Suppressor macrophage treated with lipopolysaccharide for 4 hours (primary cell): ENCODE measurements at places on chromosomes 2 and 18.

DNA sequence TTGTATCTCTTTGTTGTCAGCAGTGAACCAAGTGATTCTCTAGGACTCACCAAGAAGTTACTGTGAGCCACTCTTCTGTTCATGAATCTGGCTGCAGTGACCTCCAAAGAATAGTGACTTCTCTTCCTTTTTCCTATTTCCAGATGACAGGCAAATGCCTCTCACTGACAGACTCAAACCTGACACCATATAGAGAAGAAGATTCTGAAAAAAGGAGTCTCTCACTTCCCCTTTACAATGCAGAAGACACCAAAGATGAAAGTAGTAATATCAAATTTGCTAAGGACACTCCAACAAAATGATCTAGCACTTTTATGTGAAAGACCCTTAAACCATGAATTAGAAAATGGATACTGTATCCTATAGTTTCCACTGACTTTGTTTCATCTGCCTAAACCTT is 44.4 kb upstream of the SETBP1 start:
- DNase-seq, result peak; percentile 7

DNA sequence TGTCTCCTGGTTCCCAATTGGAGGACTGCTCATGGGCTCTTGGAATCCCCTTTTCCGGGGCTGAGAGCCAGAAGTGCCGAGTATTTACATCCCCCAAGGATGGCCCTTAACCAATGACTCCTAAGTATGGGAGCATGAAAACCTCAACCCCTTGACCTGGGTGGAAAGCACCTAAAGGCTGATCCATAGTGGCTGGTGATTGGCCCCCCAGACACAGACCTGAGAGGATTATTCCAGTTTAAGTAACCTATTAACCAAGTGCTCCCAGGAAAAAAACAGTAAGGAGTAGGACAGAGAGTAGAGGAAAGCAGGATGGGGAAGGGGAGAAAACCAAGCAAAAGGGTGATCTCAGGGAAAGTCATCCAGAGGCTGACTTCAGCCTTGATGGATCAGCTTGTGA is 206.1 kb upstream of the RND3 start:
- DNase-seq, result no peak

GRCh38 chr18:6396276-6396675 is 18.4 kb downstream of the L3MBTL4 start:
- no peak for DNase-seq

DNA sequence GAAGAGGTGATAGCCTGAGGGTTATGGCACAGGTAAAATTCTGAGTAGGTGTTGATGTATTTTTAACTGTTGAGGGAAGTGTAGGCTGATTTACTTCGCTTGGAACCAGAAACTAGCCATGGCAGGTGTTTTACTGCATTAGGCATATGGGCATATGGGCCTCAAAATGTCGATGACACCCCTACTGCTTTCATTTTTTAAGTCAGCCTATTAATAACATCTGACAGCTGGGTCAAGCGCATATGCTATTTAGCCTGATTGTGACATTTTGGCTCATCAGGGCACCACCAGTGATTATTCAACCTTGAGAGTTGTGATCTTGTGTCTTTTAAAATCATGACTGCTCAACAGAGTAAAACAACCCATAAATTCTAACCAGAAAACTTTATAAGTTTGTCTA is 1396.9 kb upstream of the NXPH2 start:
- no peak for DNase-seq

DNA sequence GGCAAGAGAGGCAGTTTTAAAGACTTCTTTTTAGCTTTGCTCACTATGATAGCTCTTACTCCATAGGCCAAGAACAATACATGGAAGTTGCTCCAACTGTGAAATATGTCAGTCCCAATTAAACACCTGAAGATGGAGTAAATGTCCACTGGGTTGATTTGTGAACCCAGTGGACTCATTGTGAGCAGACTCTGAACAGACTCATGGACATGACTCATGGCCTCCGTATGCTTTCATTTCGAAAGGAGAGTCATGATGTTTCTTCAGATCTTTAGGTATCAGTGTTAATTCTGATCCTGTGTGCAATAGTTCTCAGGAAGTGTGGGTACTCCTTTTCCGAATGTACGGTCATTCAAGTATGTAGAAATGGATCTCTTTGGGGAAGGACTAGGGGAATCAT is 5.4 kb upstream of the CWC22 start:
- DNase-seq, result peak; percentile 23

GRCh38 chr2:33190393-33190937 is 243.7 kb downstream of the LTBP1 start:
- no peak for DNase-seq

- no peak for DNase-seq
Measured at GRCh38 chr2:200728630-200729029, 83.1 kb upstream of the BZW1 start.

GRCh38 chr18:44758861-44759631 is 78.4 kb downstream of the SETBP1 start:
- peak; percentile 85 for DNase-seq

DNA sequence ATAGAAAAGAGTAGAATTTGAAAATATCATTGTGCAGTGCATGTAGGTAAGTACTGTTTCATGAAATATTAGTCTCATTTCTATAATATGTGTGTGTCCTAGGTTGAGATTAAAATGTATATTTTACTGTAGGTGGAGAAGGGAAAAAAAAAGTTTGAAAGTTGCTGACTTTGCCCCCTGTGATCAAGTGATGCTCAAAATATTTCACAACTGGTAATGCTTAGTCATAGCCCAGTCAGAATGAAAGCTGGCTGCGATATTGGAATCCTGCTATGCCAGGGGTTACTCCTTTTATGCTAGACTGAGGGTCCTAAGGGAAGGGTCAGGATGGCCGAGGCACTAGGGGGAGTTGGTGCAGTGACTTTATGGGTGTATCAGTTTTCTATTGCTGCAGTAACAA is 19.5 kb upstream of the CFAP36 start:
- DNase-seq, result peak; percentile 79

- no peak for DNase-seq
Measured at GRCh38 chr18:1907470-1908206, 663.7 kb downstream of the METTL4 start.

GRCh38 chr2:162312853-162313252 is 5.6 kb downstream of the IFIH1 start:
- DNase-seq, result no peak

GRCh38 chr2:33241072-33241471 is 235.4 kb upstream of the RASGRP3 start:
- DNase-seq, result no peak

- DNase-seq, result no peak
Measured at GRCh38 chr2:127419448-127420038, 1.3 kb downstream of the PROC start.

DNA sequence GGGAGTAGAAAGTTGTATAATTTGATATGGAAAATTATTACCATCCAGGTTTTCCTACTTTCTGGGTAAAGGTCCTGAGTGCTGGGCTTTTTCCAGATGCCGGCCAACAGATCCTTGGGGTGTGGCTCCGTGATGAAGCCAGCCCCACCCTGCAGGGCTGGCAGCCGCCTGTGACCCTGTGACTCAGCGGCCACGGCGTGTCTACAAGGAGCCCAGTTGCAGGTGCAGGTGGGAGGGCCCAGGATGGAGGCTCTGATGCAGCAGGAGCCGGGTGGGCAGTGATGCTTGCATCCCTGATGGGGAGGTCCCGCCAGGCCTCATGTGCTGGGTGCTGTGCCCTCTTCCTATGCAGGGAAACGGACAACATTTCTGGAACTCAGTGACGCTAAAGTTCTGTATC is 96.0 kb upstream of the ALKAL2 start:
- no peak for DNase-seq

DNA sequence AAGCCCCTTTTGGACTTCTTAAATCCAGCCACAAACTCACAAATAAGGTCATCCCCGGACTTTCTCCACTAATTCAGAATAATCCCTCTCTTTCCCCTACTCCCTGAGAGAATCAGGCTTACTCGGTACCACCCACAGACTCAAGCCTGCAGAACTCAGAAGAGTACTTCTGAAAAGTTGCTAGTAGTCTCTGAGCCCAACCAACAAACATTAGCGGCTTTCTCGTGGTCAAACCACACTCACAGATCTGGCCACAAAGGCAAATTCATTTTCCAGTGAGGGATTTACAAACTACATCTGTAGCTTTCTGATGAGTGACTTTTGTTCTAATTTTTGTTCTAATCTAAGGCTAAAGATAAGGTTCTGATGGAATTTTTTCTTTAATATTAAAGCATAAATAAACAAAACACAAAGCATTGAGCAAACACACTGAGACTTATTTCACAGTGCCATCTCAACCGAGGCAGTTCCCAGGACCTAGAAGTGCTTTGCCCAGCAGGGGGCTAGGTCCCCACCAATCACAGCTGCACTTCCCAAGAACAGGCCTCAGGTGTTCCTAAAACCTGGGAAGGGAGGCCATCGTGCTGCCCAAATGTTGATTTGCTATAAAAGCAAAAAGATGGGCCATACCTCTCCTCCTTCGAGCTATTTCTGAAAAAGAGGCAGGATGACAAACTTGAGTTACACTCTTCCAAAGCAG is 110.7 kb downstream of the COLEC12 start:
- no peak for DNase-seq

DNA sequence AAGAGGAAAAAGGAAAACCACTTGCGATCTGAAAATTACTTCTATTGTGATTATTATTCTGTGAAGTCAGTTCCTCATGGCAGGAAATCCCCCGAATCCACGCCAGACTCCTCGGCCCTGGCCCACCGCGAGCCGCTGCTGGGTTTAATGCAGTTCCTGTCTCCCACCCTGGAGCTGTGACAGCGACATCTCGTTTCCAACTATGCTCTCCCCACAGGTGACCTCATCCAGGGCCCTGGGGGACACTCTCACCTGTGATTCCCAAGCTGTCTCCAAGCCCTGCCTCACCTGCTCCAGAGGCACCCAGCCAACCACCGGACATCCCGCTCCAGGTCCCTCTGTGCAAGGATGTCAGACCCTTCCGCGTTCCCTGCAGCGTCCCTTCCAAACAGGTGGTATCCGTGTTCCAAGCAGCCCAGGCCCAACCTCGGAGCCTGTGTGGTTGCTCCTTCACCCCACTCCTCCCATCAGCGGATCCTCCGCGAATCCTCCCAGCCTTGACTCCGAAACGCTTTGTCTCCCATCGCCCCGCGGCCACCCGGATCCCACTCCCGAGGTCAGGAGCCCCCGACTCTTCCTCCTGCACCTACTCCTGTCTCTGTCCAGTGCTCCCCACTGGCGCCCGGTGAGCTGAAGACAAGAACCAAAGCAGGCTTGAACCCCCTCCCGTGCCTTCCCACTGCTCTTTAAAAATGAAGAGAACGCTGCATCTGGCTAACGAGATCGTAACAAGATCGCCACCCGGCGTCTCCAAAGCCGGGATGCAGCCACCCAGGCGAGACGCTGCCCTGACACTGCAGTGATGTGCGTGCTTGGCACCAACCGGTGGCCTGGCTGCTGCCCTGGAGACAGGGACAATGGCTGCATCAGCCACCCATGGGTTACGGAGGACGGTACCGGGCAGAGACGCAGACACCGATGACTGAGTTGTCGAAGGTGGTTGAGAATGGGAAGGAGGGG is 96.5 kb downstream of the NDUFA10 start:
- DNase-seq, result peak; percentile 32

GRCh38 chr2:43305517-43305916 is 79.1 kb upstream of the ZFP36L2 start:
- DNase-seq, result peak; percentile 92

GRCh38 chr2:40668425-40668824 is 216.5 kb upstream of the SLC8A1 start:
- DNase-seq, result peak; percentile 66

GRCh38 chr2:31950946-31951562 is 59.8 kb downstream of the MEMO1 start:
- DNase-seq, result no peak

- DNase-seq, result no peak
Measured at GRCh38 chr2:8342407-8342806, 339.4 kb upstream of the ID2 start.

DNA sequence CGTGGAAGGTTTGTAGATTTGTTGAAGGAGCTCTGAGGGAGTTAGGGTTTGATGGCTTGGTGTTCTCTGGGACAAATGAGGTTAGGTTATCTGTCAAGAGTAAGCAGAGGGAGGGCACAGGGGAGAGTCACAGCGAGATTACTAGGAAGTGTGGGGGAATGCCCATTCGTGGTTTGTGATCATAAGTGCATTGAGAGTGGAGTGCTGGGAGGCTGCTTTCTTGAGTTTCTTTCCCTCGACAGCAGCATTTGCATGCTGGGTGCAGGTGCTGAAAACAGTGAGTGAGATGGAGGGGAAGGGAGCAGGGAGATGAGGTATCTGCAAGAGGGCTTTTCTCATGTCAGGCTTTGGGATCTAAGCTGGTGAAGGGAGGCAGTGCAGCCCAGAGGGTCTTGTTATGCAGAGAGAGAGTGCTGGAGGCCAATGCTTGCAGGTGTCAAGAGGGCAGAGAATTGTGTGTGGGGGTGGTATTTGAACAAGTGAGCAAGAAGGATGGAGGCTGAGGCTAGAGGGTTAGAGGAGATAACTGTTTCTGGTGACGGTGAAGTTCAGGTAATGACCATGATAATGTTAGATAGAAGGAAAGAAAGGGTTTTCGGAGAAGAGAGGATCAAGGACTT is 8.8 kb downstream of the RALB start:
- no peak for DNase-seq

DNA sequence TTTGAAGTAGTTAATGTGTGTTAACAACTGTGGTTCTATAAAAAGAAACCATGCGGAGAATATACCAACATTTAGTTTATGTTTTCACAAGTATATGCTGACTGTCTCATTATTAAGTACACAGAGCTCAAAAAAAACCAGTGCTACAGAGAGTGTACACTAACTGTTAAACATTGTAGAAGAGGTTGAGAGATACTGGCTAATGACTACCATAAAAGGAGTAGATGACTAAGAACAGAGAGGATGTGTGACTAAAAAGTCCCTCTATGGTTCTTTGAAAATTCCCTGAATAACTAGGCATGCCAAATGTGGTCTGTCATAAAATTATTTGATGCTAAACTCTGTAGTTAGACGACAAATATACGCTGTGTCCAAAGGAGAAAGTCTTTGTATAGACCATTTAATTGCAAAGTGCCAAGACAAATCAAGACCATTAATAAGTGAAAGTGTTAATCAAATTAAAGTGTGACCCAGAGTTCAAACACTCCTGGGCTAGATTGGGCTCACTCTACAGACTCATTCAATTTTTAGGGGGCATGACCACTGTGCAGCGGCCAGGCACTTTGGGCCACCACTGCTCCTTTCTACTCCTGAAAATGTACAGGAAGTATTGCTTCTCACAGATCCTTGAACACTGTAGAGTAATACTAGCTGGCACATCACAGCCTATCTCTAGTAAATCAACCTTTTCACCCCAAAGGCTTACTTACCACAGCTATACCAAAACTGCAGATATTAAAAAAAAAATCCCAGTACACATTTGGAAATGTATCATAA is 45.1 kb upstream of the SERTAD2 start:
- DNase-seq, result peak; percentile 82
